ENCODE measurements at places on chromosomes 1 and 21.

DNA sequence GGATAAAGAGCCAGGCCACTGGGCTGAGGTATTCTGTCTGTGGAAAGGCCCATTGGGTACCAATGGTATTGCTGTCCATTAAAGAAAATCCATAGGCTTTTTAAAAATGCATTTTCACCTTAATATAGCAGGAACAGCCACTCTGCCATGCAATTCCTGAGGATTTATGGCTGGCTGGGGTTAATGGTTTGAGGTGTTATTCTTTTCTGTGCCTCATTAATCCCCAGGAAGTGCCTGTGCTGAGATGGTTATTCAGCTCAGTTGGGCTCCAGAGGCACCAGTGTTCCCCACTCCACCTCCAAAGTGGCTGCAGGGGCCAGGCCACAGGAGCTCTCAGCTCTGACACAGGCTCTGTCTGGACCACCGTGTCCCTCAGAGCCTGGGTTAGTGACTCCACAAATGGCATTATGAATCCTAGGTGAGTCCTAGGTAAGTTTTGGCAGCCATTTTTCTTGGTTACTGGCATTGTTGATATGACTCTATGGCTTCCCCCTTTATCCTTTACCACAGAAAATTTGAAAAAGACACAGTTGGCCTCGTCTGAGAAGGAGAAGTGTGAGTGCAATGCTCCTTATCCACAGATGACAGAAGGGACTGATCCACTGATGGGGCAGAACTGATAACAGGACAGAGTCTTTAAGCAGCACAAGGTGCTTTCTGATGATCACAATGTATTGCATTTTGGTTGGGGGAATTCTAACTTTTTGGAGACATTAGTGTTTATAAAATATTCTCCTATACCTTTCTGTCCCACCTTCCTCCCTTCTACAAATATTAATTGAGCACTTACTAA, 2.2 kb upstream of the PAPPA2 start:
- DNase-seq = no peak

DNA sequence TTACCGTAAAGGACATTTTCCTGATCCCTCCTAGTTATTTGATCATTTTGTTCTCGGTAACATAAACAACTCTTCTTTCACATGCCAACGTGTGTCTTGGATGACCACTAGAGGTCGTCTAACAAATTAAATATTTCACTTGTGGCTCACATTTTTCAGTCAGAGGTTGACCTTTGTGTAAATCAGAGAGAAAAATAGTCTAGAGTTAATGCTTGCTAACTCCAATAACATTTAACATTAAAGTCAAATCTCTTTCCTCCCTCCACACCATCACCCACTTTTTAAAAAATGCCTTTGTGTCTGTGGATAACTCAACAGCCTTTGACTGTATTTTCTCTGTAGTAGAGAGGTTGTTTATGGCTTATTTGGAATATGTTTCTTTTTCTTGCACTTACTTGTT, 220.5 kb upstream of the B3GALT2 start:
- peak; percentile 26 for DNase-seq

DNA sequence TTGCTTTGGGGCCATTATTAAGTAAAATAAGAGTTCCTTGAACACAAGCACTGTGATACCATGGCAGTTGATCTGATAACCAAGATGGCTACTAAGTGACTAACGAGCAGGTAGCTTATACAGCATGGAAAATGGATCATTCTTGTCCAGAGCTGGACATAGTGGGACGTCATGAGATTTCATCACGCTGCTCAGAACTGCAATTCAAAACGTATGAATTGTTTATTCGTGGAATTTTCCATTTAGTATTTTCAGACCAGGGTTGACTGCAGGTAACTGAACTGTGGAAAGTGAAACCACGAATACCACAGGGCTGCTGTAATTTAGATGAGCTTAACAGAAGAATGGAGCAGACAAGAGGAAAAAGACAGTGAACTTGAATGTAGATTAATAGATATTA, 38.9 kb downstream of the CCDC18 start:
- DNase-seq = no peak

GRCh38 chr1:76141929-76142328, 67.4 kb downstream of the ST6GALNAC3 start:
- no peak for DNase-seq

DNA sequence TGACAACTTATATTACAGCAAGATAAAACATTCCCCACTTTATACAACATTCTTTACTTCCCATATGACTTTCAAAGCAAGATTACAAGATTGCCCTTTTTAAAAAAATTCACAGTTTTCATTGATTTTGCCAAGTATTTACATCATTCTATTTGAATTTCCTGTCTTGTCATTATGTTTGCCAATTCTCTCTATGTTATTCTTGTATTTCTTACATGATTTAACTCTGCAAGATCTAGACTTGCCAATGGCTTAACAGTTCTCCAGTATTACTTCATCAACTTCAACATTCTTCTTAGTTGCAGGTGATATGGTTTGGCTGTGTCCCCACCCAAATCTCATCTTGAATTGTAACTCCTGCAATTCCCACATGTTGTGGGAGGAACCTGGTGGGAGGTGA, 31.6 kb downstream of the FMO4 start:
- DNase-seq = no peak

DNA sequence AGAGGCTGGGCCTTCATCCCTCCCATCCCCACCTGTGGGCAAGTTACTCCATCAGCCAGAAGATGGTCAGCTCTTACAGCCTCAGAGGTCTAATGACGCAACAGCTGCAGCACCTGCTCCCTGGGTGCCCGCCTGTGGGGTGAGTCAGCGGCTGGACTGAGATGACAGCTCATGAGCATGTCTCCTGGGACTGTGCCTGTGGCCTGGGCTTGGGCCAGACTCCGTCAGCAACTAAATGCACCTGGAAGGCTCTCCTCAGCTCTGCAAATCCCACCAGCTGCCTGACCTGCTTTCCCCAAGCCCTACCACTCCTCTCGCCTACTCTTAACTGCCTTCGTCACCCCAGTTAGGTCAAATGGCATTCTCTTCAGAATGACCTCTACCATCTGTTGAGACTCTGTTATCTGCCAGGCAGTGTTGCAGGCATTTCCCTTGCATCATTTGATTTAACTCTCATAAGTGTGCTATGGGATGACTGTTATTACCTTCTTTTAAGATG, 47.7 kb downstream of the ETS2 start:
- no peak for DNase-seq

- no peak for DNase-seq
These were observed 825 bp downstream of the FABP3 start for GRCh38 chr1:31372051-31372450.

- DNase-seq = peak; percentile 75
These were observed 3.5 kb upstream of the PIGV start for GRCh38 chr1:26784023-26784871.

GRCh38 chr1:203447151-203447550, 28.5 kb upstream of the PRELP start:
- DNase-seq = no peak

DNA sequence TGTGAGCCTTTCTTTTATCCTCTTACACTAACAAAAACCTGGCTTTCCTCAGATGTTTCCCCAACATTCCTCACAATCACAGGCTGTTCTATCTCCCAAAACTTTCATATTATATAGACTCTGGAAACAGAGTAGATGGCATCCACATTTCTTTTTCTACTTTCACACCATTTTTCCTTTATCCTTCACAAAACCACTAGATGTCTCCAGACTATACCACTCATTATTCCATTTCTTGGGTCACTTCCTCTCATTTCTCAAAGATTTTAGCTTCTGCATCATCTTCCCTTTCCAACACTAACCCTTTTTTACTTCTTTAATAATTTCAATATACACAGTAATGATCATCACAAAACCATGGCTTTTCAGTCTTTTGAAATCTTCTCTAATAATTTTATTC, 286.0 kb upstream of the DEPDC1 start:
- no peak for DNase-seq

GRCh38 chr1:53182111-53182593, 14.5 kb upstream of the CPT2 start:
- peak; percentile 65 for DNase-seq

- no peak for DNase-seq
These were observed 27.2 kb upstream of the KIAA0040 start for GRCh38 chr1:175219774-175220173.

GRCh38 chr21:17660452-17660851, 47.8 kb upstream of the BTG3 start:
- DNase-seq = no peak

GRCh38 chr1:153849487-153850185, 73.1 kb downstream of the GATAD2B start:
- no peak for DNase-seq

GRCh38 chr1:208058756-208059155, 147.8 kb upstream of the CD34 start:
- no peak for DNase-seq

GRCh38 chr1:32684167-32684811, 18.3 kb downstream of the SYNC start:
- no peak for DNase-seq

GRCh38 chr1:53685272-53686051, 53.5 kb downstream of the GLIS1 start:
- DNase-seq = peak; percentile 47

DNA sequence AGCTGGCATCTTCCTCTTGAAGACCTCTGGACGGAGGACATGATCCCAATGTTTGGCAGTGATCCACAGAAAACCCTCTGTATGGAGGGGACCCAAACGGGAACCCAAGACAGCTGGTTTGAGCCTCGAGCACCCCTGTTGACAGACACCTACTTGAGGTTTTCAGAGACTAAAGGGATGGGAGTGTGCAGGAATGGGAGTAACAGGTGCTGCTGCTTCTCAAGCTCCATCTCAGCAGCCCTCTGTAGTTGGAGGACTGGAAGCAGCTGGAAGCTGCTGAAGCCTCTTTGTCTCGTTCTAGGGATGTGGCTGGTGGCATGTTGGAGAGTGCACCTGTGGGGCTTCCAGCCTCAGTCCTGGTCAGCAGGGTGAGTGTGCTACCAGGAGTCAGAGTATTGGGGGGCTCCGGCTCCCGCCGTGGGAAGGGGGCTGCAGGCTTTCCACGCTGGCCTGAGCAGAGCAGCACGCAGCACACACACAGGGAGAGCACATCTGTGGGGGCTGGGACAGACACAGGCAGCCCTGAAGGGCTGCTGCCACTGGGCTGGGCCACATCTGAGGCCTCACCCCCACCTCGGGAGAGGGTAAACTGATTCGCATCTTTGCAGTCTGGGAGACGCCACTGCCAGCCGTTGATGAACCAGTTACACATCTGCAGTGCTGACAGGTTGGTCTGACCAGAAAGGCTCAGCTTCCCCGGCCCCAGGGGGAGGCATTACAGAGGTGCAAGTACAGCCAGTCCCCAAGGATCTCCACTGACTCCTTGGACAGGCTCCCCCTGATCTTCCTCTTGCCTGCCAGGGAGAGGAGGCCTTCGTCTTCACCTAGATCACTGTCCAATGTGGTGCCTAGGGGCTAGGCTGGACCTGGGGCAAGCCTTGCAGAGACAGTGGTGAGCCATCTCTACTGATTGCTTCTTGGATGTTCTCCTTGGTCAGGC, 56.6 kb downstream of the ADSS2 start:
- DNase-seq = no peak

GRCh38 chr1:79100385-79100784, 93.9 kb upstream of the ADGRL4 start:
- DNase-seq = no peak

- no peak for DNase-seq
These were observed 195.3 kb upstream of the APP start for GRCh38 chr21:26365849-26366248.

- no peak for DNase-seq
These were observed 113.5 kb upstream of the CD34 start for GRCh38 chr1:208024406-208024805.

GRCh38 chr1:3669971-3670431, 17.7 kb downstream of the TP73 start:
- DNase-seq = no peak

- no peak for DNase-seq
These were observed 16.6 kb downstream of the NUDC start for GRCh38 chr1:26938004-26938658.

DNA sequence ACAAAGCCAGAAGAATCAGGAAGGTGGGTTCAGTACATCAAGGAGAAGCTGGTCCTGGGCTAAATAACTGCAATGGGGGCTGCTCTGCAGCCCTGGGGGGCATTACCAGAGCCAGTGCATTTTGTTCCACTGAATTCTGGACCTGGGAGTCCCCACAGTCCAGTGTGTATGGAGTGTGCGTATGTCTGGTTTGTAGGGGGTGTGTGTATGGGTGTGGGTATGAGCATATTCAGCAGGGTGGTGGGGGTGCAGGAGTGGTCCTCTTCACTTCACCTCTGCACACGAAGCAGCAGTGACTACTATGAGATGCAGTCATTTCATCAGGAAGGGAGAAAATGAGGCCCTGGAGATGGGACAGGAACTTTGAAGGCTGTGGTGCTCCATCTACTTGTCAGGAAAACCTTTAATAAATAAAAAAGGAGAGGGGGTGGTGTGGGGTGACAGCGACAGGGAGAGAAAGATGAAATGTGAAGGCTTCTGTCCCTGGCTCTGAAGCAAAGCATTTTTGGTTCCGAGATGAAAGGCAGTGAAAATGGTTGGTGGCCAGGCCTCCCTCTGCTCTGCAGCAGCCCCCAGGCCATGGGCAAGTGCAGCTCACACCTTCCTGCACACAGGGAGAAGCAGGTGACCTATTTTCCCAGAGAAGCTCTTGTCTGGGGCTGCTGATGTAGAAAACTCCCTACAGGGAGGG, 121.5 kb upstream of the CACHD1 start:
- no peak for DNase-seq

GRCh38 chr1:243179720-243180119, 75.4 kb downstream of the CEP170 start:
- DNase-seq = no peak

DNA sequence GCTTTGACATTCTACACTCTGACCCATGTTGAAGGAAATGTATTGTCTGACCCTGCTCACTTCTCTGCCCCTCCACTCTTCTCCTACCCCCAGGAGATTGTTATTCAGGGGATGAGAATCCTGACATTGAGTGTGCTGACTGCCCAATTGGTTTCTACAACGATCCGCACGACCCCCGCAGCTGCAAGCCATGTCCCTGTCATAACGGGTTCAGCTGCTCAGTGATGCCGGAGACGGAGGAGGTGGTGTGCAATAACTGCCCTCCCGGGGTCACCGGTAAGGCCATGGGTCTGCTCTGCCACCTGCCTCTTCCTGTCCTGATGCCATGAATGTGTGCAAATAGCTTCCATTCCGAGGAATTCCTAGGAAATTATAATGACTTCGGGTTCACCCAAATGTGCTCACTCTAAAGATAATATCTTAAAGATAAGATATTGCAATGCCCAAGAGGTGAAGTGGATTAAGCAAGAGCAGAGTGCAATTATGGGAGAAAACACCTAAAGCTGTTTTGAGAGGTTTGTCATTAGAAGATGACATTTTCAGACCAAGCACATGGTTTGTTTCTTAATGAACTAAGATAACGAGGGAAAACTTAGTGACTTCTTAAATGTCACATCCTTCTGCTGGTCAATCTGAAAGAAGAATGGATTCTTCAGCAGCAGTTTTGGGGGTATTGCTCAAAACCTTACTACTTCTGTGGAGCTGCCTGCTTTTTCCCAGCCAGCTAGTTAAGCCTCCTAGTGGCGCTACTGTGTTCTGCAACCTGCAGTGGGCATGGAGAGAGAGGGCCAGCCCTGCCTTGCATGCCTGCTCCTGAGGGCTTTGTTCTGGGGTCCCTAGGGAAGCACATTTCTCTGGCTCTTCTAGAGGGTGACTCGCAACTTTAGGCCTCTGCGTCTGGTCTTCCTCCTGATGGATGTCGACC, 41.6 kb downstream of the LAMC2 start:
- peak; percentile 23 for DNase-seq

Measured in COR-L47 (cell line).